ENCODE measurements at places on chromosomes 2 and 18.
A peak's percentile ranks its signal among the peaks of the same experiment; 100 is the strongest.

DNA sequence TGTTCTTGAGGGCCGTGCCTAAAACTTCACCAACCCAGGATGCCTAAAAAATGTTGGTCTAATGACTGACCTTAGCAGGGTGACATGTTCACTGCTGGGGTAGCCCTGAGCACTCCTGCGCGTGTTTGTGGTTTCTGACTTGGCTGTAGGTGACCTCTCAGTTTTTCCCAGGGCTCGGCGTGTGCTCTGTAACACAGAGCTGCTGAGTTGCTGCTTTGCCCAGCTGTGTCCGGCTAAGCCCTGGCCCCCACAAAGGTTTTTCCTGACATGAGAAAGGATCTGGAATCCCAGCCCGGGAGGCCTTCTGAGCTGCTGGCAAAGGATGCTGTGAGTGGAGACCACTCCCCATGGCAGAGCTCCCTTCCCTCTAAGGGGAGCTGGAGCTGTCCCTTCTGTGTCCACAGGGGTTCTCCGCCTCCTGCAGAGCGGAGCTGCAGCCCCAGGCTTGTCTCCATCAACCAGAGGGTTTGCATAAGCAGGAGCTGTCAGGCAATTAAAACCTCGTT lies 52.7 kb downstream of the CRIM1 start:
- no peak for DNase-seq

DNA sequence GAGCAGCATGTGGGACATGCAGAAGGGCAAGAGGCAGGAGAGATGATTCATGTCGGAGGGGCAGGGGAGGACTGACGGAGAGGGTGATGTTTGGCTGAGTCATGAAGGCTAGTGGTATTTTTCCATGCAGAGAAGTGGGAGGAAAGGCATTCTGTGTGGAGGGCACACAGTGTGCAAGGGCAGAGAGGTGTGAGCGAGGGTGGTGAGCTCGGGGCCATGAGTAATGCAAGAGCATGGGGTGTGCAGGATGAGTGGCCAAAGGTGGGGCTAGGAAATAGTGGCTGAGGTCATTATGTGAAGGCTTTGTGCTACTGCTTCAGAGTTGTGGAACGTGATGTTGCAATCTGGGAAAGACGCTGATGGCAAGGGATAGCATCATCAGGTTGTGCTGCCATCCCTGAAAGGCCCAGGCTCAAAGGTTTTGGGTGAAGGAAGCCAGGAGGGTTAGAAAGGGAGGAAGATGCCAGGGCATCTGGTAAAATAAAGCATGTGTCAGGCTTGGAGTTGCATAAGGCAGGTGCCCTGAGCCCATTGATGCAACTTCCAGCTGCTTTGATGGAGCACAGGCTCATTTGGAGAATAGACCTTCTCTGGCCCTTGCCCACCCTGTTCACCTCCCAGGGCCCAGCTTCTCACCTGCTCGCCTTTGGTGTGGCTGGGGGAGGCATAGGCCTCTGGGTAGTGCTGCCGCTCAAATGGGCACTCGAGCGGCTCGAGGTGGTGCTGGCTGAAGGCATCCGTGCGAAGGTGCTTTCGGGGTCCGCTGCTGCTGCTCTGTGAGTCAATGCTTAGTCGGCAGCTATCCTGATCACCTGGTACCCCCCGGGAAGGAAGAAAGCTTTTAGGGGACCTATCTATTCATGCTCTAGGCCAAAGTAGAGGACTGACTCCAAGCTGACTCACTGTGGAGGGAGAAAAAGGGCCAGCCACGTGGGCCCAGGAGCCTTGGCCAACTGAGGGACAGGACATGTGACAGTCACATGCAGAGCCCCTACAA lies 37.5 kb downstream of the PAX8 start:
- peak; percentile 99 for DNase-seq

DNA sequence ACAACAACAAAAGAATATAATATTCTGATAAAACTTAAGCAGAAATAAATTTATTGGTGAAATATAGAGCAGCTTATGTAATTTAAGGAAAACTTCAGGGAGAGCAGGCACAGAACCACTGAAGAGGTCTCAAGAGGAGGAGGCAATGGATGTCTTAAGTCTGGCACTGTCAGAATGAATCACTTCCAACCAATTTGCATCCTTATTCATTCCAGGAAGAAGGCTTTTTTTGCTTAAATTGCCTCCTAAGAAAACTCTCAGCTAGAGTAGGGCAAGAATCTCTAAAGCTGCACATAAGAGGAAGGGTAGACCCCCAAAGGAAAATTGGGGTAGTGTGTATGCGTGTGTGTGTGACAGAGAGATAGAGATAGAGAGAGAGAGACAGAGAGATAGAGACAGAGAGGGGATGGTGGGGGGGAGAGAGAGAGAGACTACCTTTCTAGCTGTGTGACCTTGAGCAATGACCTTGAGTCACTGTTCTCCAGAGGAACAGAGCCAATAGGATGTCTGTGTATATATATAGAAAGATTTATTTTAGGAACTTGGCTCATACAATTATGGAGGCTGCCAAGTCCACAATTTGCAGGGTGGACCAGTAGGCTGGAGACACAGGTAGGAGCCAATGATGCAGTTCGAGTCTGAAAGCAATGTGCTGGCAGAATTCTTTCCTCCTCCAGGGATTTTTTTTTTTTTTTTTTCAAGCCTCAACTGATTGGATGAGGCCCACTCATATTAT lies 96.4 kb upstream of the LINC00305 start:
- DNase-seq, result no peak

GRCh38 chr2:8346706-8347430 lies 335.0 kb upstream of the ID2 start:
- DNase-seq, result no peak

DNA sequence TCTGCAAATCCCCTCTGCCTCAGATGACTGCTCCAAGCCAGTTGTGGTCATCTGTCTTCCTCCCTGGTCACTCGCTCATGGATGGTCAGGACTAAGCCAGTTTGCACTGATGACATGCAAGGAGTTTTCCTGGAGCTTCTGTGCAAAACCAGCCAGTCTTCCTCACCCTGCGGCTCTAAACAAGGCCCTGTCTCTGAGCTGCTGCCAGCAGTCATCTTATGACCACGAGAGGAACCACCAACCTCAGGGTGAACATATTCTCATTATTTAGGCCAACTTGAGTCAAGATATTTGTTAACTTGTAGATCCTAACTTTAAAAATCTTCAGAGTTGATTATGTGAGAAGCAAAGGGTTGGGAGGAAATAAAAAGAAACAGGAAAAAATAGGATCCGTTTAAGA lies 119.9 kb upstream of the CAB39 start:
- no peak for DNase-seq

GRCh38 chr2:24566630-24567029 lies 75.6 kb downstream of the NCOA1 start:
- DNase-seq, result no peak

DNA sequence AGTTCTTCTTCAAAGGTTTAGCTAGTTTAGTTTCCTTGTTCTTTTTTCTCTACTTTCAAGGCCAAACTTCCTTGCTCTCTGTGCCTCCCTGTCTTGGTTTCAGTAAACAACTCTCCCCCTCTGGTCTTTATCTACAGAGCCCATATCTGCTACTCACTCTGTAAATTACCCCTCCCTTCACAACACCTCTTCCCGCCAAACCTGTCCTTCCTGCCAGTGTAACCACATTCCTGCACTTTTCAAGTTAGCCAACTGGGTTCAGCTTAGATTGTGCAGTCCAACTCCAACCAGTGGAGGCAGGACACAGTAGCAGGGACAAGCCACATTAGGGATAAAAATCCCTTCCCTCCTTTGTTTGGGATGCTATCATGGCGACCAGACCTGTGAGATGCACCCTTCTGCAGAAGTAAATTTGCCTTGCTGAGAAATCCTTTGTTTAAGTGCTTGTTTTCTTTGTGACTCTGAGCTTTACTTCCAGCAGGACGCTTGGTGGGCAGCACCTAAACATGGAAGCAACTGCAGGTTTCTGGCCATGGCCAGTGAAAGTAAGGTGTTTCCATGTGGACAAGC lies 706.0 kb downstream of the KCNJ3 start:
- DNase-seq, result no peak

DNA sequence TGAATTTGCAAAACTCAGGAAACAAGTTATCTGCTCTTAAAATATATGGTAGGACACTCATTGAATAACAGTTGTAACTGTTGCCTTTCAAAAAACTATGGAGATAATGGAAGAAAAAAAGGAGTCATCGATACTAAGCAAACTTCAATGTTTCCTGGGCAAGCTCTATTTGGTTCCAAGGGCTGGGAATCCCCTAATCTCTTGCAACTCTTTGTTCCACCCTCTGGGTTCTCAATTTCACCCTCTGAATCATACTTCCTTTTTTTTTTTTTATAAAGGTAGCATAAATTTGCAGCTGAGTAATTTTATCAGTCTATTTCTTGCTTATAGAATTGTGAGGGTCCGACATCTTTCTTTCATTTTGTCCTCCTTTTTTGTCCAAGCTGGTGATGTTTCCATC lies 36.7 kb downstream of the SLC9A4 start:
- DNase-seq, result no peak

DNA sequence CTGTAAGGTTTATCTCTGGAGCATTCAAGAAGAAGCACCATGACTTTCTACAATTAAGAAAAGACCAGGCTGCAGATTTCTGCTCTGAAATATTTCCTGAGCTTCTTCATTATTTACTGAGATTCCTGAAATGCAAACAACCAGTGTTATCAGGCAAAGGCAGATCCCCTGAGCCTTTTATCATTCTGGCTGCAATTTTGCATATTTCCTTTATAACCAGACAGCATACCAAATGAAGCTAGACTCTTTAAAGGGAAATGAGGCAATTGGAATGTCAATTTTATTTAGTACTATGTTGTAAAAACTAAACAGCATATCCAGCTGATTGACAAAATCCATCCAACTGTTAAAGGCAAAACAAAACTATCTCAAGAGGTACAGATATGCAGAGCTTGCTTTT lies 372.5 kb downstream of the RIT2 start:
- DNase-seq, result no peak

GRCh38 chr2:133344849-133345248 lies 223.4 kb downstream of the NCKAP5 start:
- DNase-seq, result no peak

GRCh38 chr2:42047488-42048298 lies at the start of gene PKDCC:
Gene PKDCC (plus strand): TSS chr2:42048021. CDS start chr2:42048200, 179 bp downstream.
- DNase-seq, result no peak

DNA sequence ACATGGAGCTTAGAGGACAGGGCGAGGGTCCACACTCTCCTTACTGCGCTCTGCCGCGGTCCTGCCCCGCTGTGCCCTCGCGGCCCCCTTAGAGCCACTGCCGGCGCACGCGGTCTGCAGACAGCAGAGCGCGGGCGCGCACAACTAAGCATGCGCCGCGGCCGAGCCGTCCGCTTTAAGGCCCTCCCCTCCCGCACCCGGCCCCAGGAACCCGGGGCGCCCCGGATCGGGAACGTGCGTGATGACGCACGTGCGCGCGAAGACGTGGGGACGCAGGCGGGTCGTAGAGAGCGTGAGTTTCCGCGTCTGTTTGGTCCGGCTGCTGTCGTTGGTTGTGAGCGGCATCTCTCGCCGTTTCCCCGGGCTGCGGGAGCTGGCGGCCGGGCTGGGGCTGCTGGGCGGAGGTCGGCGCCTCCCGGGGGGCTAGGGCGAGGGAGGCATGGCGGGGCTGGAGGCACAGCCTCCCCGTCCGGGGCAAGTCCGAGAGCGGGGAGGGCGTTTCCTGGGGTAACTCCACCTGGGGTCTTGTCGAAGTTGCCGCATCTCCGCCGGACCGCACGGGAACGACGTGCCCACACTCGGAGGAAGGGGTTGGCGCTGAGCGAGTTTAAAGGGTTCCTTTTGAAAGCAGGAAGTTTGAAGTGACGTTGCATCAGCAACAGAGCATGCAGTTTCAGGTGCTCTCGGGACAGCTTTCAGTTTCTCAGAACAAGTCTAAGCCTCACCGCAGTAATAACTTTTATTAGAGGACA lies at the start of gene RHBDD1:
Gene RHBDD1, plus strand, starts transcription at position 259 of the 752 bp plus-strand sequence. CDS start 28,640 bp downstream, outside the sequence.
- DNase-seq, result peak; percentile 56

DNA sequence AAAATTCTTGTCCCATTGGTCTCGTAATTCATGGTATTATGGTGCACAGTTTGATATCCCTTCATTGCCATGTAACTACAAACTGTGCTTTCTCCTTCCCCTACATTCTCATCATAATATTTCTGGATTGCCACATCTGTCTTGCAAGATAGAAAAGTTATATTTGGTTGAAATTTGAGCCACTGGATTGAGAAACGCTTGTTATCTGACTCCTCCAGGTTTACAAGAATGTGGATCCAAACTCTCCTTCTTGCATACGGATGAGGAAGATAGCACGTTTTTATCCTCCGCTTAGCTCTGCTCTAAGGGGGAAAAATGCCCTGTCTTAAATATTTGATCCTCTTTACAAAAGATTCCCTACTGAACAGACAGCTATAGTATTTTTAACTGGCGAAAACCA lies 438.2 kb downstream of the TSN start:
- DNase-seq, result no peak

GRCh38 chr2:187233811-187234210 lies 214.2 kb downstream of the CALCRL start:
- DNase-seq, result no peak

- no peak for DNase-seq
Observed at GRCh38 chr2:206031162-206031784, 54.7 kb downstream of the INO80D start.

DNA sequence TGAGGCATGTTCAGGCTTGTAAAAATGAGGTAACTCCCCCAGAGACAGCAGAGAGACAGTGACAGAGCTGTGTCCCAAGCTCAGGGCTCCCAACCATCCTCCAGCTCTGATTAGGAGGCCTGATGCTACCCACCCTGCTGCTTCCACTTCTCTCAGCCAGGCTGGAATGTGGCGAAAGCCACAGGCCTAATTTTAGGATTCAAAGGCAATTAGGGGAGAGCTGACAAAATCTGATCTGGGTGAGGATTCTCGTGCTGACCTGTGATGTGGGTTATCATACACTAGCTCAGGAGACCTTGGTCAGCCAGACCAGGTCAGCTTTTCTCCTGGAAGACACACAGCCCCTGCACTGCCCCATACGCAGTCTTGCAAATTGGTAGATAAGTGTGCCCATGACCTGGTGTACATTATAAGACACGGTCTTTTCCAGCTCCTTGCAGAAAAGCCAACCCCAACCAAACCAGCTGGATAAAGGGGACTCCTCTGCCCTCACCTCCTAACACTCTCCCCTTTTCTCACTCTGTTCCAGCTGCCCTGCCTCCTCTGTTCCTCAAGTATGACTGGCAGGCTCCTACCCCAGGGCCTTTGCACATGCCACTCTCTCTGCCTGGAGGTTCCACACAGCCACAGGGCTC lies 225.9 kb downstream of the MGAT5 start:
- DNase-seq, result no peak

- no peak for DNase-seq
Observed at GRCh38 chr2:236818281-236819045, 248.8 kb downstream of the ACKR3 start.

Data from BJ (cell line).